PC-3 (cell line): ENCODE measurements at places on chromosomes 7 and 10. TPM values are rescaled to one million over a fixed set of nuclear protein-coding genes. Genes with fewer than 3 reads are reported as not detected.

NPTX2 gene
- not detected in 2 replicates for total RNA-seq

CAV2 gene
- total RNA-seq, result 76.6 and 84.4 TPM in 2 replicates

- DNase-seq, result no peak
- no peak overlapping the region for H3K27ac ChIP-seq
- H3K27me3 ChIP-seq, result peaks cover 15% of the 10 kb centered on the region
- no peaks in the 10 kb centered on the region for H3K36me3 ChIP-seq
- H3K4me1 ChIP-seq, result no peaks in the 10 kb centered on the region
Measured at GRCh38 chr10:123544986-123545385, 121.2 kb upstream of the GPR26 start.

DNA sequence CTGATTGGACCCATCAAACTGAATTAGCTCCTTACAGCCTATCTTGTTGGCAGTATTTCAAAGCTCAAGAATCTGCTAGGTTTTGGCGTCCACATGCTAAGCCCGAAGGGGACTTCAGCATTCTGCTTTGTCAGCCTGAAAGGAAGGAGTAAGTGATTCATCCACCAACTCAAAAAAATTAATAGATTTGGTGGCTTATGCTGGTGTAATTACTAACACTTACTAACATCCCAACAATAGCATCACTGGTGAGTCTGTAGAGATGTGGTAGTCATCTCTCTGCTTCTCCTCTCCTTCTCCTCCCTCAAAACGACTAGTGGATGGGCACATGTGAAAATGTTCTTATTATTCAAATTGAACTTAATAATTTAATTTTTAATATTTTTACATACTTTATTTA, 53.8 kb upstream of the EGR2 start:
- DNase-seq, result peak; percentile 62
- H3K27me3 ChIP-seq, result no peaks in the 10 kb centered on the region
- no peak overlapping the region for H3K27ac ChIP-seq
- H3K4me3 ChIP-seq, result no peak overlapping the region

DNA sequence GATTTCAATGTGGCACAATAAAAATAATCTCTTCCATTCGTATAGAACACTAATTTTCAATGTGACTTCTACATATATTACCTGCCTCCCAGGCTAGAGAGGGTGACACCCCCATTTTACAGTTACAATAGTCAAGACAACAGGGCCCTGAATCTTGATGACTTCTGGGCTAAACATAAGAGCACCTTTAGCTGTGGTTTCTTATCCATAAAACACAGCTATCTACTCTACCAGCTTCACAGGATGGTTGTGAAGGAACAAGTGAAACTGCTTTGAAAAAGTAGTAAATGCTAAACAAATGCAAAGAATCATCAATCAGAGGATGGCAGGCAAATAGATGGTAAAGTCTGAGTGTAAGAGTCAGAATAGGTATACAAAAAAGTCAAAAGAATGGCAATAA, 3.6 kb upstream of the TLL2 start:
- H3K27me3 ChIP-seq, result peaks cover 13% of the 10 kb centered on the region
- no peak for DNase-seq

DNA sequence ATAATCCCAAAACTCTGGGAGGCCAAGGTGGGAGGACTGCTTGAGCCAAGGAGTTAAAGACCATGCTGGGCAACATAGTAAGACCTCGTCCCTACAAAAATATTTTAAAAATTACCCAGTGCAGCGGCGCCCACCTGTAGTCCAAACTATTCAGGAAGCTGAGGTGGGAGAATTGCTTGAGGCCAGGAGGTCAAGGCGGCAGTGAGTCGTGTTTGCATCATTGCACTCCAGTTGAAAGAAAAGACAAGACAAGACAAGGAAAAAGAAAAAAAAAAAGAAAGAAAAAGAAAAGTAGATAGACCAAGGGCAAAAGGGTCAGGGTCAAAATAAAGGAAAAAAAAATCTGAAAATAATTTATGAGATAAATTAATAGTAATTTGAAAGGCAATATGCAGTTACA, 5.8 kb downstream of the ANXA7 start:
- H3K4me1 ChIP-seq, result peaks cover 42% of the 10 kb centered on the region
- DNase-seq, result peak; percentile 80

DNA sequence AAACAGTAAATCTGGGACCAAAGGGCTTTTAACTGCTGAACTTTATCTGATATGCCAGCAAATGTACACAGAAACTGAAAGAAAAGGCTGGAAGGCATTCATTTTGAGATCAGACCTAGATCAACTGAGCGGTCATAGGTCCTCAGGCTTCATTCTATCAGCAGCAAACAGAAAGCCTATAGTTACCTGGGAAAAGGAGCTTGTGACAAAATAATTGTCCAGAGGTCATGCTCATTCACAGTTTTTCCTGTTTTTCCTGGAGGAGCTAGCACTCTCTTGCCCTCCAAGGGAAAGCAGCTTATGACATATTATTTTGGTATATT, 320.2 kb downstream of the AHR start:
- peaks cover 31% of the 10 kb centered on the region for H3K4me1 ChIP-seq
- H3K4me3 ChIP-seq, result no peak overlapping the region
- no peaks in the 10 kb centered on the region for H3K36me3 ChIP-seq
- no peaks in the 10 kb centered on the region for H3K27me3 ChIP-seq

DNA sequence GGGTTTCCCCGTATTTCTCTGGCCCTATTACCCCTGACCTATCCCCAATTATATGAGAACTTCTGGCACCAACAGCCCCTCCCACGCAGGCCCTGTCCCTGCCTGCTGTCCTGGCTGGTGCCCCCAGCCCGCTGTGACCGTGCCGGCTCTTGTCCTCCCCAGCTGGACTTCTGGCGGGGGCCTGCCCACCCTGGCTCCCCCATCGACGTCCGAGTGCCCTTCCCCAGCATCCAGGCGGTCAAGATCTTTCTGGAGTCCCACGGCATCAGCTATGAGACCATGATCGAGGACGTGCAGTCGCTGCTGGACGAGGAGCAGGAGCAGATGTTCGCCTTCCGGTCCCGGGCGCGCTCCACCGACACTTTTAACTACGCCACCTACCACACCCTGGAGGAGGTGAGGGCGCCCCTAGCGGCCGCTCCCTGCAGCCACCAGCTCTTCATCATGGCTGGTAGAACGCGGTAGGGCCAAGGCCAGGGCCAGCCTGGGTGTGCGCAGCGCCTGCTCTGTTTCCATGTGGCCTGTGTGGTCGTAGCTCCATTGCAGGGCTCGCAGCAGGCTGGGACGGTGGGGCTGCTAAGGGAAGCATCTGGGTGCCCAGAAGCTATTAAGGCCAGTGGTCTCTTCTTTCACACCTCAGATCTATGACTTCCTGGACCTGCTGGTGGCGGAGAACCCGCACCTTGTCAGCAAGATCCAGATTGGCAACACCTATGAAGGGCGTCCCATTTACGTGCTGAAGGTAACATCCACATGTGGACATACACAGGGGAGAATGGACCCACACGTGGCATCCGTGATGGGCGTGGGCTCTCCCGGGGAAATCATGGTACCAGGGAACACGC, 1.4 kb downstream of the CPA1 start:
- no peak overlapping the region for H3K4me3 ChIP-seq
- H3K4me1 ChIP-seq, result no peaks in the 10 kb centered on the region
- H3K36me3 ChIP-seq, result no peaks in the 10 kb centered on the region
- DNase-seq, result no peak
- no peak overlapping the region for H3K27ac ChIP-seq
